ENCODE measurements at places on chromosomes 1 and 21.

DNA sequence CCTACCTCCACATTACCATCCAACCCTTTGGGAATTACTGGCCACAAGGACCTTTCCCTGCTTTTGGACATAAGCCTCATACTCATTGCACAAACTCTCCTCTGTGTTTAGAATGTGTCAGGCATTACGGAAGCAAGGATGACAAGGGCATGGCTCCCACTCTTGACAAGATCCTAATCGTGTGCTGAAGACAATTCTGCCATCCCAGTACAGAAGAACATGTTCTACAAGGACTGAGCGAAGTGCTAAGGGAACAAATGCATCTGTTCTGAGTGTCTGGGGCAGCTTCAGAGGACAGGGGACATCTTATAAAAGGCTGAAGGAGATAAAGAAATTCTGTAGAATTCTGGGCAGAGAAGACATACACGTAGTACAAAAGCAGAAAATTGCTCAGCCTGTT, 378.5 kb upstream of the CAMK1G start:
- DNase-seq: no peak

- DNase-seq: no peak
Observed at GRCh38 chr1:18239671-18240070, 132.1 kb downstream of the IGSF21 start.

- no peak for DNase-seq
Observed at GRCh38 chr1:173333581-173333980, 126.5 kb upstream of the TNFSF4 start.

DNA sequence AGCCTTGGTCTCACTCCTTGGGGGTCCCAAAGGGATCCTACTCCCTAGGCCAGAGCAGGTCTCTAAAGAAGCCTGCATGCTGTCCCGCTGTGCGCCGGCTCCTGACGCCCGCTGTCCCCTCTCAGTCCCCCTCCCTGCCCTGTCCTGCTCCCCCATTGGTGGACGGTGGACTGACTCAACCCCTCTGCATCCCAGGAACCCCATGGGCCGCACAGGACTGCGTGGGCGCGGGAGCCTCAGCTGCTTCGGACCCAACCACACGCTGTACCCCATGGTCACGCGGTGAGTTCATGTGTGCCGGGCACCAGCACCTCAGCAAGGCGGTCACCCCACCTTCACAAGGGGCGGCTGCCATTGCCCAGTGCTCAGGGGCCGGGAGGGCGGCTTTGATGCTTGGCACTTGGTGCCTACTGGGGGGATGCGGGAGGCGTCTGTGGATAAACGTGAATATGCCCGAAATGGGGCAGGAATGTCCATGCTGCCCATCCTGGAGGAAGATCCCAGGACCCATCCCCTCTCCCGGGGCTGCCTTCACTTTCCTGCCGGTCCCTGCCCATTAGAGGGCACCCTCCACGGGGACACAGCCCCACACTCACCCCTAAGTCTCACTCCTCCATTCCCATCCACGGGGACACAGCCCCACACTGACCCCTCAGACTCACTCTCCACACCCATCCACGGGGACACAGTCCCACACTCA, 20.2 kb upstream of the LRRC3 start:
- DNase-seq: no peak

GRCh38 chr21:44761747-44762208, 39.8 kb downstream of the UBE2G2 start:
- no peak for DNase-seq

DNA sequence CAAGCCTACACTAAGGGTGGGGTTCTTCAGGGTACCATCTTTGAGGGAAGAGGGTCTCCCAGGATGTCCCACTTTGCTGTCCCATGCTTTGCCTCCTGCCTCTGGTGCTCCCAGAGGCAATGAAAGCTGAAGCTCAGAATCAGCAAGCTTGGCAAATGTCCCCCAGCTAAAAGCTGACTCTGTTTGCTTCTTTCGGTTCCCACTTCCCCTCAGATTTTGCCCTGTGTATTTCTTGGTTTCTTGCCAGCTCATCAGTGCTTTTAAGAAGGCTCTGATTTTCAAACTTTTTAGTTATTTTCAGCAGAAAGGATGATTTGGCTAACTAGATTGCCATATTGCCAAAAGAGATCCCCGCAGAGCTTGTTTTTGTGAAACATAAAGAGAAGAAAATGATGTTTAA, 33.1 kb upstream of the COG2 start:
- no peak for DNase-seq
